Activated CD4-positive, alpha-beta T cell treated with anti-CD3 and anti-CD28 coated beads, Interleukin-2, amount 50 U/mL, for 4 hours (primary cell): ENCODE measurements at places on chromosomes 6 and 20.
A peak's percentile ranks its signal among the peaks of the same experiment; 100 is the strongest.

DNA sequence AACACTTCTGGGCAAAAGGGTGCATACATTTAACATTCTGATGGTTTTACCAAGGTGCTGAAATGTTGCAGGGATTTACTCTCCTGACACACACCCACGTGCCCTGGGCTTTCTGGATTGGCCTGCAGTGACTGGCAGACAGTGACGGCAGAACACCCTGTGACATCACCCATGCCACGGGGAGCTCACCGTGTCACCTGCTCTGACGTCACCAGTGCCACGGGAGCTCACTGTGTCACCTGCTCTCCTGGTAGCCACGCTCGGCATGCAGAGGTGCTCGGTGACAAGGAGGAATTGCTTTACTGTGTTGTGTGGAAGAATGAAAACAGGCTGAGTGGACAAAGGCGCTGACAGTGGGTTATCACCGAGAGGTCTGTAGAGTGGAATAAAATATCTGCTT lies 99.3 kb downstream of the RAMACL start:
- DNase-seq = no peak

DNA sequence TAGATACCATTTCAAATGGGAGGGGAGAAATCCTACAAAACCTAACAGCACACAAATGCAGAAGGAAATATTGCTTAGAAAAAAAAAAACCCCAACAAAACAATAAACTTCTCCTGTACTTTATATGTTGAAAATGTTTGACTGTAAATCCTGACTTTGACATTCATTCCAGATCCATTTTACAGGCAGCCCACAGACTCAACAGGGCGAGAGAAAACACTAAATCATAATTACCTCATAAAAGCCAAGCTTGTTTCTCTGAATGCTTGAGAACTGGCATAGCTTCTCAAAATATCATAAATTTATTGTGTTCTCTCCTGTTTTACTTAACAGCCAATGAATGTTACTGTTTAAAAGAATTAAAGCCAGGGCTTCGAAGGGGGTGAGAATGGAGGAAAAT lies 273.2 kb downstream of the CD83 start:
- no peak for DNase-seq

GRCh38 chr6:148455674-148456558 lies 113.3 kb downstream of the SASH1 start:
- no peak for DNase-seq

- DNase-seq = no peak
Measured at GRCh38 chr20:51444467-51444866, 98.1 kb downstream of the NFATC2 start.

- DNase-seq = no peak
Measured at GRCh38 chr20:41178904-41179432, 41.6 kb downstream of the PLCG1 start.

DNA sequence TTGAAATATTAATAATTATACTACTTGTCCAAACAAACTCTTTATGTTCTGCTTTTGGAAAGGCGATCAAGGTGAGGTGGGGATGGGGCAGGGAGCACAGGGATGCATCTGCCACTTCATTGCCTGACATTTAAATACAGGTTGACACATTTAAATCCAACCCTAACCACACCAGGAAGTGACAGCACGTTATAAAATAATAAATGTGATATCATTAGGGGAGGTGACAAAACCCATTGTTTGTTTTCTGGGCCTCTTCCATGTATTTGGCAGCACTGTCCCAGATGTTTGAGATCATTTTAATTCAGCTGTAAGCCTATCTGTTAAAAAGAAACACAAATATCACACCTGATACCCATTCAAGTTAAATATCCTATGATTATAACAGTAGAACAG lies 342.4 kb upstream of the ARID1B start:
- no peak for DNase-seq

- peak; percentile 12 for DNase-seq
Measured at GRCh38 chr6:52574709-52575501, 2.0 kb downstream of the TRAM2 start.

DNA sequence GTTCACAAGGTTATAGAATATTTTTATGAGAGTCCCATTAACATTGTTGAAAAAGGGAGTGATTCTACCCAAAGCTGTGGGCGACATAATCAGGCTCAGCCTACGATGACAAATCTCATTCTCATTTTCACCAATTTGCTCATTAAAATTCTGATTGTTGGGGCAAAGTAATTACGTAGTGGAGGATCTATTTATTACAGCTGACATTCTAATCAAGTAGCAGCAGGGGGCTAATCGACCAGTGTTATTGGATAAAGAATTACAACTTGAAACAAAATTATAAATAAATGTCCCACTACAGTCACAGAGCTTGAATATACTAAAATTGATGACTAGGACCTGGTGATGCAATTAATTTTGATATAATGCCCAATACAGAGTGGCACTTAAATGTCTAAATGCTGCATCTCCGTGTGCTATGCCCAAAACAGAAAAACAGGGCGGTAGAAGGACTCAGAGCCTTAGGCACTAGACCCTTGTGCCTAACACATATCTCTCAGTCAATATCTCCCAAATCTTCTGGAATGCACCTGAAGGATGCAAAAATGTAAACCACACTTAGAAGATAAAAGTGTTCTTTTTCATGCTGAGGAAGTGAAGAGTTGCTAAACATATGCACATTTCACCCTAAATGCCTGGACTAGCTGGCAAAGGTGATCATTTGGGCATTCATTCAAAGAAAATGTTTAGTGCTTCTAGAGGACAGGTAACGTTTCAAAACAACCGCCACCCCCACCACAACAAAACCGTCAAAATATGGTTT lies 88.3 kb downstream of the CD24 start:
- no peak for DNase-seq

- no peak for DNase-seq
Measured at GRCh38 chr20:41205313-41205712, 68.0 kb downstream of the PLCG1 start.

DNA sequence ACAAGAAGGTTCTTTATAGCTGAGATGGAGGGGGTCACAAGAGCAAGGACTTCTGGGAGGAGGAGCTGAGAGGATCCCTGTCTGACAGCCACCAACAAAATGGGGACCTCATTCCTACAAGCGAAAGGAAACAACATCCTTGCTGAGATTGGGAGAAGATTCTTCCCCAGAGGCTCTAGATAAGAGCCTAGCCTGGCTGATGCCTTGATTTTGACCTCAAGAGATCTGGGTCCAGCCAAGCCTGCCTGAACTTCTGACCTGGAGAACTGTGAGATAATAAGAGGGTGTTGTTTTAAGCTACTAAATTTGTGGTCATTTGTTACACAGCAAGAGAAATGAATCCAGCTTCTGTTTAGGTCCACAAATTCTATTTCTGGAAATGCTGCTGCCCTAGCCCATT lies 75.4 kb upstream of the SLC4A11 start:
- DNase-seq = no peak

DNA sequence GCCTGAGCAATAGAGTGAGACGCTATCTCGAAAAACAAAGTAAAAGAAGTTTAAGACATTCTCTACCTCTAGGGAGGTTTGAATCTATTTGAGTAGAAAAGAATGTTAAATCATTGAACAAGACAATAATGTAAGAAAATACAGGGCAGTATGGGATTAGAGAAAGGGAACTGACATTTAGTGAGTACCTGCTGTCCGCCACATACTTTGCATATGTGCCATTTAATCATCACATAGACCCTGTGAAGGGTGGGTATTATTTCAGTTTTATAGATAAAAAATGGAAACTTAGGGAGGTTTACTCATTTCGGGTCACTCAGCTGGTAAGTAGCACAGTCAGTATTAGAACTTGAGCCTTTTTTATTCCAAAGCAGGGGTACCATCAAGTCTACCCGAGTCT lies 31.4 kb downstream of the STK4 start:
- no peak for DNase-seq

DNA sequence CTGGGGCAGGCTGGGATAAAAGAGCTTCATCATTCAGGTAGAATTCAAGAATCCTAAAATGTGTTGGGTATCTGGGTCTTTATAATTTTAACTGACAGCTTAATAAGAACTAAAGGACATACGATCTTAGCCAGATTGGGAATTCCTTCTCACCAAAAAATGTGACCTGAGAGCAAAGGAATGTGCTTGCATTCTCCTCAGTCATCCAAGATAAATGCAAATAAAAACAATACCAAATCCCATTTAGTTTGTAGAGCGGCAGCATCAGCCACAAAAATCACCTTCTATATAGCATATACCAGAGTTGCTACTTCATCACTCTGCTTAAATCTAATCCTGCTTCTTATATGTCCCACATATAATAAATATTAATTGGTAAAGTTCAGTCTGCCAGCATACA lies 16.9 kb downstream of the USP49 start:
- DNase-seq = no peak
